ENCODE measurements at places on chromosomes 7 and 10. TPM values are rescaled to one million over a fixed set of nuclear protein-coding genes. Genes with fewer than 3 reads are reported as not detected.

Gene AMPH
- 5.4 TPM for total RNA-seq

Gene BMPER
- total RNA-seq: 181 TPM

Gene SEMA3E
- total RNA-seq: 4.2 TPM

Gene C10orf53
- not detected for total RNA-seq

Gene CPXM2
- total RNA-seq: 52.1 TPM

Gene OPALIN
- not detected for total RNA-seq
